ENCODE measurements at places on chromosomes 7 and 10. TPM values are rescaled to one million over a fixed set of nuclear protein-coding genes. Genes with fewer than 3 reads are reported as not detected.

The TRIM50 gene
- 9.8 TPM for total RNA-seq

The CDH23 gene
- total RNA-seq, result 0.30 TPM

The C10orf143 gene
- total RNA-seq, result 0.50 TPM

The CAV1 gene
- 47.8 TPM for total RNA-seq

The PRLHR gene
- total RNA-seq, result not detected
